Lower lobe of right lung (tissue), 2 donors: ENCODE measurements at places on chromosomes 7 and 10.
A peak's percentile ranks its signal among the peaks of the same experiment; 100 is the strongest.

- peak; percentile 63 for DNase-seq
Observed at GRCh38 chr10:15167411-15168290, 842 bp downstream of the NMT2 start.

DNA sequence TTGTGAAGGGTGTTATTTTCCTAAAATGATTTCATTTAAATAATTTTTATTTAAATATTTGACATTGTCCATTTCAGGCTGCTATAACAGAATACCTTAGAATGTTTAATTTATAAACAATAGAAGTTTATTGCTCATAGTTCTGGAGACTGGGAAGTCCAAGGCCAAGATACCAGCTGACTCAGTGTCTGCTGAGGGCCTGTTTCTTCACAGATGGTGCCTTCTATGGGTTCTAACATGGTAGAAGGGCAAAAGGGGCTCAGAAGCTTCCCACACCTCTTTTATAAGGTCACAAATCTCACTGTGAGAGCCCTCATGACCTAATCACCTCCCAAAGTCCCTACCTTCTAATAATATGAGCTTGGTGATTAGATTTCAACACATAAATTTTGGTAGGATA, 50.7 kb downstream of the MTURN start:
- DNase-seq, result no peak

DNA sequence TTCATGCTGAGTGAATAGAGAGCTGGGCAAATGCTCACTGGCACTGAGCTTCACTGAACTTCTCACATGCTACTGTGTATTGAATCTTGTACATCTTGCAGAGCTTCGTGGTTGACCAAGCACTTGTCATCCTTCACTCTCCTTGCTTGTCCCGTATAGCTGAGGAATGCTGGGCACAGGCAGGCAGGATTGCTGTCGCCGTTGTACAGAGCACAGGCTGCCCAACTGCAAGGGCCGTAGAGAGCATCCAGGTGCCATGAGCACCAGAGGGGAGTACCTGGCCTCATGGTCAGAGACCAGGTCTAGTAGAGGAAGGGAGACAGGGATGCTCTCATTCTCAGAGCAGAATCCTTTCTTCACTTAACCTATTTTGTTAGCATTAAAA, 99.8 kb upstream of the RET start:
- DNase-seq, result peak; percentile 20

DNA sequence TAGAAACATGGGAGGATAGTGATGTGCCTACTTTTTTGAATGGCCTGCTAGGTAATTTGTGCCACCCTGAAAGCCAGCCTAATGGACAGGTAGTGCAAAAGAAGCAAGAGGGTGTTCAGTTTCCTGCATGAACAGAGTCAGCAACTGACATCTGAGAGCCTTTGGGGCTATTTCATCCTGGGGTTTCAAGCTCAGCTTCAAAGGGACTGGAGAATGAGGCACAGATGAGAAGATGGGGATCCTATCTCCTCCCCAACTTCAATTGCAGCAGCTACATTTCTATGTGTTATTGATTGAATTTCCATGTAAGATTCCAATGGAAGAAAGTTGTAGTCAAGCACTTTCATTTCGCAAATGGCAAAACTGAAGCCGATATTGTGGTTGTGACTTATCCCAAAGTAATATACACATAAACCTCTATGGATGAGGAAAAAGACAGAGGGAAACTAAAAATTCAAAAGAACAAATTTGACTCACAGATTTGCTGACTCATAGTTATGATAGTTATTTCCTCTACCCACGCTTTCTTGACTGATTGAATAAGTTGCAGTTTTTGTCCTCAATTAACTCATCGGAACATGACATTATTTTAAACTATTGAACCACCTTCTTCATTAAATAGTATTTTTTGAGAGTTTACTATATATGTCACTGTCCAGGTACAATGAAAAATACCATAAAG, 42.6 kb upstream of the NRP1 start:
- DNase-seq, result no peak

- no peak for DNase-seq
Observed at GRCh38 chr7:27689591-27690164, 27.0 kb upstream of the HIBADH start.

- DNase-seq, result peak; percentile 86
Observed at GRCh38 chr7:143305423-143306070, 10.4 kb upstream of the CLCN1 start.

DNA sequence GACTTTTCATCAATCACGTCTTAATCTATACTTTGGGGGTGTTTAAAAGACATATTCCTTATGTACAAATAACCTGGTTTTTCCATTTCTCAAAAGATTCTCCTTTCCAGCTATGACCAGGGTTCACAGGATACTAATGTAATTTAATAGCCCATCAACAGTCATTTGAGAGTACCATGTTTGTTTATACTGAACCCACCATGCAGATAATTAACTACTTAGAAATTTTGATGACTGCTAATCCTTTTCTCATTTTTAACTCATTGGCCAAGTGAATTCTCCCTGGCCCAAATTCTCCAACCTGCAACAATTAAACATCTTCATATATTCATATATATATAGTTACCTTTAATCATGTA, 28.8 kb upstream of the KMT2E start:
- no peak for DNase-seq

GRCh38 chr10:51046654-51047053, 27.6 kb upstream of the PRKG1 start:
- no peak for DNase-seq

DNA sequence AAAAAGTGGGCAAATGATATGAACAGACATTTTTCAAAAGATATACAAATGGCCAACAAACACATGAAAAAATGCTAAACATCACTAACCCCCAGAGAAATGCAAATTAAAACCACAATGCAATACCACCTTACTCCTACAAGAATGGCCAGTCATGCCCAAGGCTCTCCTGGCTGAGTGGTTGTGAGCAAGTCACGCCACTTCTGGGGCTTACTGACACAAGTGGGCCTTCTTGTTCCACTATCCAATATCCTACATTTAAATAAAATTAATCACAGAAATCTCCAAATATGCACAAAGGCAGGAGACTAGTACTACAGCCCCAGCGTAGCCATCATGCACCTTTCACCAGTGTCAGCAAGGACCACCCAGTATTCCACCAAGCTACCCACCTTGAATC, 181.9 kb downstream of the TNS3 start:
- no peak for DNase-seq

DNA sequence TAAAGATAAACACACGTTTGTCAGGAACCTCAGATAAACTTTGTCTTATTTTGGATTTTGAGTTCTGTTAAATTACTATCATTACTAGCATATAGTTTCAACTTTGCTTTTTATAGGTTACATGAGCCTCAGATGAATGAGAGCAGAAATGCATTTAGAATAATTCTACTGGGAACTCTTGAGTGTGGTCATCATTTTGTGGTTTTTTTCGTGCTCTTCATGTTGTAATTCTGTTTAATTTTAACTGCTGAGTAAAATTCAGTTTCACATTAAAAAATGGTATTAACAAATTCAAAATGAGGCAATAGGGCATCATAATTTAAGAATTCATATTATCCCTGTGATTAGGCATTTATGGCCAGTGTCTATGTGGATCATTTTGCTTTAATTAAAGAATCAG, 72.9 kb downstream of the GNAI1 start:
- DNase-seq, result no peak

DNA sequence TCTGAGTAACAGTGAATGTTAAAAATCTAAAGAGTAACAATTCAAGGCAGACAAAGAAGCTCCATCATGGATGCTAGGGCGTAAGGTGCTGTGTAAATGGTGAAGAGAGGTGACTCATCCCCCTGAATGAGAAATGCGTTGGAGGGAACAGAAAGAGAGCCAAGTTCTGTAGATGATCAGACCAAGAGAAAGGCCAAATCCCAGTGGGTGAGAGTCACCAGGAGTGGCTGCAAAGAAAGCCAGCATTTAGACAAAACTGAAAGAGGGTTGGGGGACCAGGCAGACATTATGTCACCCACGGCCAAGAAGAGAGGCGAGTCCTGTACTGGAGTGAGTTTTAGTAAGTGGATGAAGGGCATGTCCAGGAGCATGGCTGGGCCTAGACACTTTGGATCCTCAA, 153.1 kb downstream of the TRIL start:
- no peak for DNase-seq

- DNase-seq, result peak; percentile 15
Observed at GRCh38 chr10:100826031-100826651, 80.8 kb downstream of the PAX2 start.

GRCh38 chr7:141911391-141911790, 4.8 kb upstream of the OR9A4 start:
- DNase-seq, result no peak

- DNase-seq, result no peak
Observed at GRCh38 chr7:112204499-112205342, 1.5 kb downstream of the DOCK4 start.

DNA sequence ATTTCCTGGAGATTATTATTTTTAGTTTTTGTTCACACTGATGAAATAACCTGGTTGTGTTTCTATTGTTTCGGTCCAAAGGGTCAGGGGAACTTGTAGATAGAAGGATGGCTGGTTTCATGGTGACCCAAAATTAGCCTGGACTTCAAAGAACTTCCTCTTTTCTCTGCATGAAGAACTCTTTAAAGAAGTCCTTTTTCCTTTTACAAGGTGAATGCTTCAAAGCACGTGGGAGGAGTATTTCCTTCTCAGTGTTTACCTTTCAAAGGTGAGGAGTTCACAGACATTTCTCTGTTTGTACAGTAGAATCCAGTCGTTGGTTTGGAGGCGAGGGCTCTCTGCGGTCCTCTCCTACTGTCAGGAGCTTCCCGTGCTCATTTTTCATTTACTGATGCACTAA, 561.7 kb downstream of the GATA3 start:
- DNase-seq, result no peak

GRCh38 chr7:23106823-23107663, 1.5 kb downstream of the KLHL7 start:
- DNase-seq, result no peak

GRCh38 chr10:117005527-117006055, 604 bp upstream of the SHTN1 start:
- DNase-seq, result no peak

- DNase-seq, result no peak
Observed at GRCh38 chr10:17026686-17027485, 102.7 kb downstream of the CUBN start.

DNA sequence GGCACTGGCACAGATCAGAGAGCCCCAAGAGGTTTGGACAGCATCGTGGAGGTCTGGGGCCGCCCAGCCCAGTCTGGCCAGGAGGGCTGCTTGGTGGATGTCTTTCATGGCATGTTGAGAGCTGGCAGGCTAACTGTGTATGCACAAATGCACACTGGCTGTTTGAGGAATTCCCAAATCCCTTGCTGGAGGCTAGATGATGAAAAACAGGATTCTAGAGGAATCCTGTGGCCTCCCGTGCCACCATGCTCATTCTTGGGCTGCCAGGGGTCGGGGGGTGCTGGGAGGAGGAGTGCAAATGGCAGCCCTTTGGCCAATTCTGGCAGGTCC, 26.5 kb downstream of the LEP start:
- no peak for DNase-seq

GRCh38 chr7:101128040-101128834, 1.3 kb downstream of the SERPINE1 start:
- no peak for DNase-seq

DNA sequence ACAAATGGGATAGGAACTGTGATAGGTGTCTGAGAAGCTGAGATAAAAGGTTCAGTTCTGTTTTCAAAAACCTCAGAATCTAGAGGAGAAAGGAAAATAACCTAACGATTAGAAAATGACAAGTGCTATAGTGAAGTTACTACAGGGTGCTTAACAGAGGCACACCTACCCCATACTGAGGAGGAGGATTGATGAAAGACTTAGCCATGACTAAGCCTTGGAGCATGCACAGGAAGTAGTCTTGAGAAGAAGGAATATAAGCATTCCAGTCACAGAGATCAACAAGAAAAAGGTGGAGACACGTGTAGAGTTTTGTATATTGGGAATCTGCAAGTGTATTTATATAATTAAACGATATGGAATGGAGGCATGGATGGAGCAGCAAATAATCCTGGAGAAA, 1225.5 kb upstream of the CELF2 start:
- no peak for DNase-seq

- no peak for DNase-seq
Observed at GRCh38 chr10:93074147-93074596, 479 bp downstream of the CYP26A1 start.

DNA sequence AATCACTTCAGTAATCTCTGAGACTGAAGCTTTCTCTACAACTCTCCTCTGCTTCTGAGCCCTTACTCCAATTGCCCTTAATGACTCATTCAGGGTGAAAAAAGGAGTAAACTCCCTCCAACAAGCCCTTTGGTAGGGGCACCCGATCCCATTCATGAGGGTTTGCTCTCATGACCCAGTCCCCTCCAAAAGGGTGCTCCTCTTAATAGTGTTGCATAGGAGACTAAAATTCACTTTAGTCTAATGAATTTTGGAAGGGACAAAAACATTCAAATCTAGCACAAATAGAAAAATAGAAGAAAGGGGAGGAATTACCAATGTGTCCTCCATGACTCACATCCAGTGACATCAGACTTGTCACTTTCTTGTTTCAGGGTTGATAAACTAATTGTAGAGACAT, 66.2 kb upstream of the CCNY start:
- DNase-seq, result no peak

DNA sequence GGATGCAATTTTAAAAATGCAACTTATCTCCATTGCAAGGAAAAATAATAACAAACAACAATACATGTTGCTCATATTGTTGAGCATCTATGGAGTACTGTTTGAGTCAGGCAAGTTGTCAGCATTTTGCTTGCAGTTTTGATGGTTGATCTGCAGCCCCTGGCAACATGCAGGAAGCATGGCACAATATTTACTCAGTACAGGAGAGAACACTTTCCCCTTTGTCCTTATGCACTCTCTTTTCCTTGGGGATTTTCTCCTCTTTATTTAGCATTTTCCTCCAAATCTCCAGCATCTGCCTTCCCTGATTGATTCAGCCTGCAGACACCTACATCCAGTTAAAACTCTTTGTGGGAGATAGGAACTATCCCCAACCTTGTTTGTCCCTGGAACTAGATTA, 620.5 kb upstream of the LRRN3 start:
- DNase-seq, result no peak

- no peak for DNase-seq
Observed at GRCh38 chr10:81943583-81943982, 68.6 kb downstream of the NRG3 start.

- DNase-seq, result no peak
Observed at GRCh38 chr7:116653646-116654045, 18.4 kb upstream of the MET start.

DNA sequence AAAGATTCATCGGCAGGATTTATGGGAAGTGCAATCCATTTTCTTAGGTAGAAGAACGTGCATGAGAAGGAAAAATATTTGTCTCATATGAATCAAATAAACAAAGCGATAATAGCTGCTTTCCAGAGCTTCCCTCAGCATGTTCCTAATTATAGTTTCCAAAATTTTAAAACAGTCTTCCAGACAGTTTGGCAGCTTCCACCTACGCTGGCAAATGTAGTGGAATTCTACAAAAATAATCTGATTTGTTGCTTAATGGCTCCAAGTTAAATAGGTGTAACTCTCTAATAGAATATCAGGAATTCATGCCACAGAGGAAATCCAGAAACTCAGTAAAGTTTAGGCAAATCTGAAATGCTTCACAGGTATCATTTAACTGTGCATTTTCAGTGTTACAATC, 23.3 kb upstream of the AGBL3 start:
- no peak for DNase-seq

- no peak for DNase-seq
Observed at GRCh38 chr10:99619090-99619800, 994 bp downstream of the SLC25A28 start.

- DNase-seq, result no peak
Observed at GRCh38 chr7:20260223-20260622, 43.0 kb upstream of the MACC1 start.
